ENCODE measurements at places on chromosomes 16 and 17. TPM values are rescaled to one million over a fixed set of nuclear protein-coding genes. Genes with fewer than 3 reads are reported as not detected.

CMTM2 gene
- total RNA-seq, result not detected

MEOX1 gene
- total RNA-seq, result 9.8 TPM

PDPR gene
- total RNA-seq, result 47.4 TPM

TERB1 gene
- total RNA-seq, result 1.0 TPM

OTOP3 gene
- not detected for total RNA-seq

CASKIN1 gene
- total RNA-seq, result 0.05 TPM

NGFR gene
- 10.0 TPM for total RNA-seq

- no peak for DNase-seq
Observed at GRCh38 chr16:88002749-88003148, 51.5 kb downstream of the BANP start.

GRCh38 chr17:15255713-15256454 lies 9.2 kb downstream of the PMP22 start:
- DNase-seq, result no peak

- no peak for DNase-seq
Observed at GRCh38 chr16:76696876-76697275, 419.7 kb downstream of the CNTNAP4 start.

- no peak for DNase-seq
Observed at GRCh38 chr17:47224966-47225365, 15.8 kb downstream of the MYL4 start.

DNA sequence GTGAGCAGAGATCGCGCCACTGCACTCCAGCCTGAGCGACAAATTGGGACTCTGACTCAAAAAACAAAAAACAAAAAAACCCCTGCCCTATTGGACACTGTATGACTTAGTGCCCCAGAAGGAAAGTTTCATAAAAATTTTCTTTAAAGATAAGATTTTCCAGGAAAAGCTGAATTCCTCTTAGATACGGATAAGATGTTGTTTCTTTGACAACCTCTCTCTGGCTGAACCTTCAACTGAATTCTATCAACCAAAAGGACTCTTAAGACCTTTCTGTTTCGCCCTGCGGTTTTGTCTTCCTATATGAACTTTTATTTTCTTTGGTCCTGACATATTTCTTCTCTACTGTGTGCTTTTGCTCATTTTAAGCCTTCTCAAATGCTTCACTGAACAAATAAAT lies 35.8 kb downstream of the CPPED1 start:
- DNase-seq, result no peak

DNA sequence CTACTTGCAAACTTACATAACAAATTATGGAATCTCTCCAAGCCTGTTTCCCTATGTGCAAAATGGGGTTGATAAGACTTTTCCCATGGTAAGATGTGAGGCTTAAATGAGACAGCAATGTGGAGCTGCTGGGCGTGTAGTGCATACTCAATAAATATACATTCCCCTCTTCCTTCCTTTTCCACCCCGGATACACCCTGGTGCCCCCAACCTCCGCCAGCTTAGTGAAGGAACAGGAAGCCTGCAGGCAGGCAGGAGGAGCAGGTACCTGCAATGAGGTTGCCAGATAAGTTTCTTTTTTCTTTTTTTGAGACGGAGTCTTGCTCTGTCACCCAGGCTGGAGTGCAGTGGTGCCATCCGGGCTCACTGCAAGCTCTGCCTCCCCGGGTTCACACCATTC lies 14.9 kb downstream of the C17orf50 start:
- no peak for DNase-seq

DNA sequence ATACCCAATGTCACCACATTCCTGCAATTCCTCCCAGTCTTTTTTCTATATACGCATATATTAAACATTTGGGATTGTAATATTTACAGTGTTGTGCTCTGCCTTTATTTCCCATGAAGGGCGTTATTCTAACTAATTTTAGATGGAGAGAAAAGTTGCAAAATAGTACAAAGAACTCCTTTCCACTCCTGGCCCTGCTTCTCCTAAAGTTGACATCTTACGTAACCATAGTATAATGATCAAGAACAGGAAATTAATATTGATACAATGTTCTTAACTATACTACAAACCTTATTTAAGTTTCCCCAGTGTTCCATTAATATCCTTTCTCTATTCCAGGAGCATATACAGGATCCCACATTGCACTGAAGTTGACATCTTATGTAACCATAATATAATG lies 46.3 kb downstream of the TK2 start:
- no peak for DNase-seq

DNA sequence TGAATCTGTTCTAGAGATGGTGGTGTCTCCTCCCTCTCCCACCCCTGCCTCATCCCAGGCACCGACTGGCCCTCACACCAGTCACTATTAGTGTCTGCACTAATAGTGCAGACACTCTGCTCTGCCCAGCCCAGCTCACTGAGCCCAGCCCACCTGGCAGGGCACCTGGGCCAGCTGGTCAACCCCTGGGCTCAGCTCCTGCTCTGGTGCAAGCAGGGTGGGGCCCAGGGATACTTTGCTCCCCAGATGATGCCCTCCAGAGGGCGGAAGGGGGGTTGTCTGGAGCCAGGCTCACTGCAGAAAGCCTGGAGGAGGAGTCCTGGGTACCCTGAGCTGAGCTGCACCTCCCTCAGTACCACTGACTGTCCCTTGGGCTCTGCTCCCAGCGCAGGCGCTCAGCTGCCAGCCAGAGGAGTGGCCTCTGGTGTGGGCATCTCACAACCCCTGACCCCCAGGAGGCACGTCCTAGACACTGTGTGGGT lies 14.5 kb downstream of the RAB11FIP4 start:
- no peak for DNase-seq

GRCh38 chr17:50977487-50978159 lies 111.5 kb upstream of the TOB1 start:
- DNase-seq, result no peak

GRCh38 chr16:79871906-79872305 lies 271.4 kb upstream of the MAF start:
- no peak for DNase-seq

DNA sequence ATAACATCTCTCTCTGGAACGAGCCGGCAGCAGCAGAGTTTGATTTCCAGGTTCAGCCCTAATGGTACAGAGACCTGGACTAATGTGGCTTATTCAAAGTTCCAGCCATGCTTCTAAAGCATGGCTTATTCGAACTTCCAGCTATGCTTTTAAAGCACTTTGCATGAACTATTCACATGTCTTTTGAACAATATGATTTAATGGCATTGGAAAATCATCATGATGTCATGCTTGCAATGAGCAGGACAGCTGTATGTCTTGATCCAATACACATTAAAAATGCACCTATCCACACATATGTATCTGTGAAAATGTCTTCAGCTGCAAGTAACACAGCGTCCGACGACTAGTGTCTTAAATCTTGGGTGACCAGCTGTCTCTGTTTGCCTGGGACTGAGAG lies 85.7 kb downstream of the MARF1 start:
- no peak for DNase-seq

DNA sequence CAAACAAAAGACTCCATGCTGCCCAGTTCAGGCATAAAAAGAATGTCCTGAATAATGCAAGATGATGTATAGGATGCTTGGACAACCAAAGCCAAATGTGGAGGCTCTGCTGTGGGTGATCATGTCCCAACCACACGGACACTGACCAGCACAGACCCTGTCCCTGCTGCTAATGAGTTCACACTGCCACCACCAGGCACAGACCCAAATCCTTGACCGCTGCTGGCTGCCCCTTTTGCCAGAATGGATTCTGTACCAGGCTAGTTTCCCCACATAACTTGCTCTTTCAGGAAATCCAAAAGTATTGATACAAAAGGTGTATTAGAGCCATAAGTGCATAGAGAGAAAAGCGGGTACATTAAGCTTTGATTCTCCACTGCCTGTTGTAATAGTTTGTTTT lies 60.9 kb downstream of the XYLT1 start:
- no peak for DNase-seq

DNA sequence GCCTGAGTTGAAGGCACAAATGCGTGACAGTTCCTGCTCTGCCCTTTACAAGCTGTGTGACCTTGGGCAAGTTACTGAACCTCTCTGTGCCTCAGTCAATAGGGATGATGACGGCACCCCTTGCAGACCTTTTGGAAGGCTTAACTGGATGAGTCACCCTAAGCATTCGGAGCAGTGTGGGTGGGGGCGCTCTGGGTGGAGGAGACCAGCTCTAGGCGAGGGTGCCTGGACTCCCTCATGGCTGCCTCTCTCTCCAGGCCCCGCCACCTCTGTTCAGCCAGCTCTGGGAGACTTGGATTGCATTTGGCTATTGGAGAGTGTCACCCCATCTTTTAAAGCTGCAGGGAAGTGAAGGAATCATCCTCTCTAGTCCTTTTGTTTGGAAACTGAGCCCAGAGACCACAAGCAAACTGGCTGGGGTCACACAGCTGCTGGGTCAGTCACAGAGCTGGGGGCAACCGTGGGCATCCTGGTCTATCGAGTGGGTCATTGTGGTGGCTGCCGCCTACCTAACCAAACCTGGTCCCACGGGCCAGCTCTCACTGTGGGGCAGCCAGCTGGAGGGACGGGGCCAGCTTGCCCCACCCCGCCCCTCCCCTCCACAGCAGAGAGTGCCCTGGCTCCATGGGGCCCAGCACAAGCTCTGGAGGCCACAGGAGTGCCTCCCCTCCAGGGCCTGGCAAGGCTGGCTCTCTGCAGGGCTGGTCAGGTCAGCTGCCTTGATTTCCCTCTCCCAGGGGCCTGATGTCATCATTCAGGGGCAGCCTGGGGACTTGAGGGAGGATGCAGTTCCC lies 20.2 kb upstream of the GSE1 start:
- DNase-seq, result no peak

- DNase-seq, result no peak
Observed at GRCh38 chr17:9434642-9435057, 141.0 kb downstream of the STX8 start.

GRCh38 chr17:2814481-2815341 lies 18.5 kb downstream of the RAP1GAP2 start:
- peak; percentile 54 for DNase-seq

DNA sequence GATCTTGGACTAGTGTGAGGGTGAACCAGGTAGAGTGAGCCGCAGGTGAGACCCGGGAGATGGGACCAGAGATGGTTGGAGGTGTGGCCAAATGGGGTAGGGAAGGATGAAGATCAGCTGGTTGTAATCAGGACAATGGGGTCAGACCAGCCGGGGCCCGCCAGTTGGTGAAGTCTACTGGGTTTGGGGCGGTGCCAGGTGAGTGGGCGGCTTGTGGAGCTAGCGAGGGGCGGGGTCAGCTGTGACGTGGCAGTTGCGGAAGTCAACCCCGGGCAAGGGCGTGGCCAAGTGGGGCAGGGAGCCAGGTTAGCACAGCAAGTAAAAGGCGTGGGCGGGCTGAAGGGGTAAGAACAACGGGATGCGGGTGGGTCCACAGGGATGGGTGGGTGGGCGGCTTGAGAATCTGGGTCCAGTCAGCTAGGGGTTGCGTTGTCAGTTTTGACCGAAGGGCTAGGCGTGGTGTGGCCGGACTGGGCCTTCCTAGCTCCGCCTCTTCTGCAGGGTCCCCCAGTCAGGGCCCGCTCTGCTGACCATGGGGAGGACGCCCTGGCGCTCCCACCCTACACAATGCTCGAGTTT lies 25.5 kb upstream of the ALKBH5 start:
- DNase-seq, result peak; percentile 97

GRCh38 chr16:84608282-84608681 lies 9.6 kb downstream of the COTL1 start:
- no peak for DNase-seq

- DNase-seq, result no peak
Observed at GRCh38 chr16:19439483-19439882, 21.8 kb downstream of the TMC5 start.

DNA sequence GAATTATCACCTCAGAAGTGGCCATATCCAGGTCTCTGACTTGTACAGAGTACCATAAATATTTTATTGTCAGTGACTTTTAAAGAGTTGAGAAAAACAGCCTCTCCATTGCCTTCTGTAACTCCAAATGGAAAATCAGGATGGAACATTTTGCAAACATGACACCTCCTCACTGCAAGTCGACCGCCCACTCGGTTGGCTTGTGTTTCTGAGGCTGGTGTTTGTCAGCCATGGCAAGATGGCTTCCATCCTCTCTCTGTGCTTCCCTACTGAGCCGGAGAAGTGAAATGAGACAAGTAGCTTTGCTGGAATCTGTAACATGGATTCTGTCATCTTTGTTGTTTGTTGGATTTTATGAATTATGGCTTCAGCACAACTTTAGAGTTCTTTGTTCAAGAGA lies 172.8 kb downstream of the RBFOX1 start:
- DNase-seq, result no peak

GRCh38 chr17:5485270-5486205 lies at the start of gene DERL2:
Gene DERL2 (minus strand): TSS chr17:5486178. CDS start chr17:5486161, 17 bp downstream.
- DNase-seq, result no peak
